ENCODE measurements at places on chromosomes 6 and 20.

GRCh38 chr6:3341467-3341866 lies 82.7 kb downstream of the PSMG4 start:
- no peak for DNase-seq

GRCh38 chr6:156662025-156662445 lies 115.1 kb upstream of the ARID1B start:
- no peak for DNase-seq

- no peak for DNase-seq
Measured at GRCh38 chr20:46309945-46310344, 1.6 kb upstream of the CDH22 start.

- DNase-seq: no peak
Measured at GRCh38 chr6:2448826-2449571, 203.6 kb upstream of the GMDS start.

GRCh38 chr20:12306107-12306506 lies 388.4 kb downstream of the BTBD3 start:
- no peak for DNase-seq

- no peak for DNase-seq
Measured at GRCh38 chr6:22251348-22251747, 45.5 kb downstream of the PRL start.

DNA sequence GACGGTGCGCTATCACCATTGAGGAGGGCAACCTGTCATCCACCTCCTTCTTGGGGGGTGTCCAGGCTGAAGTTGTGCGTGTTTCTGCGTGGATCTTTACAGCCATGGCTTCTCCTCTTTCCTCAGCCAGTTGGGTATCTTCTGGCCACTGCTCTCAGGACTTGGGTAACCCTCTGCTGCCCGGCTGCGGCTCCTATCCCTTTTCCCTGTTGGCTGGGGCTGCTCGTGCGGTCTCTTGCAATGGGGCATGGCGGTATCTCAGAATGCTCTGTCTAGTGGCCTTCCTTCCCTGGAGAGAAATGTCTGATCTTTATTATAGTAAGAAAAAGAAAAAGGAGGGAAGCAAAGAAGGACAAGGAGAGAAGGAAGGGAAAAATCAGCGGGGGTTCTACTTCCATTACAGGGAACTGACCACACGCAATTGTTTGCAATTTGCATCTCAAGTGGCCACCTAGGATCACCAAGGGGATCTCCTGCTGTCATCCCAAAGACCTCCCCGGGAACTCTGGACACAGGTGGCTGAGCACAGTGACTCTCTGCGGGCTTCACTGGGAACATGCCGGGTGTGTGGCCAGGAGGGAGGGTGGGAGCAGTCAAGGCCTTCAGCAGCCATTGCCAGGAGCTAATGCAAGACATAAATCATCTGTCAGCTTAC lies 60.8 kb downstream of the NPEPL1 start:
- DNase-seq: no peak

GRCh38 chr20:62896526-62896925 lies 29.8 kb downstream of the DIDO1 start:
- DNase-seq: no peak

All from stimulated activated CD4-positive, alpha-beta T cell treated with anti-CD3 and anti-CD28 coated beads, Interleukin-15, amount 100 ng/mL, for 1 hour (primary cell).